Panc1 (cell line): ENCODE measurements at places on chromosomes 11 and 22.

DNA sequence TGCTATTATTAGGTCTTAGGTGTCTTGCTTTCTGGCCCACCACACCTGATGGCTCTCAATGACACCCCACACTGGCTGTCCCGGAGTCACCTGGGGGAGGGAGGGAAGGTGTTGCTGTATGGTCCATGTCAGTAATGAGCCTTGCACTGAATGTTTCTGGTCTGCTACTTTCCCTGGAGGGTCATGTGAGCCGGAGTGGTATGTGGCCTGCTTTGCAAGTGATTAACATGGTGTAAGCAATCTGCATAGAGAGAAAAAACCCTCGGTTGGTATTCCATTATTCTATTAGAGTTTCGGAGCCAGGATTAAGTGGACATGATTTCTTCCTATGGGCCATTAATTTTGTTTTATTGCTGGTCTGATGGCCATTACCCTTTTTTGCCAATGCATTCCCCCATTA is 63.9 kb downstream of the PKNOX2 start:
- no peak for DNase-seq

DNA sequence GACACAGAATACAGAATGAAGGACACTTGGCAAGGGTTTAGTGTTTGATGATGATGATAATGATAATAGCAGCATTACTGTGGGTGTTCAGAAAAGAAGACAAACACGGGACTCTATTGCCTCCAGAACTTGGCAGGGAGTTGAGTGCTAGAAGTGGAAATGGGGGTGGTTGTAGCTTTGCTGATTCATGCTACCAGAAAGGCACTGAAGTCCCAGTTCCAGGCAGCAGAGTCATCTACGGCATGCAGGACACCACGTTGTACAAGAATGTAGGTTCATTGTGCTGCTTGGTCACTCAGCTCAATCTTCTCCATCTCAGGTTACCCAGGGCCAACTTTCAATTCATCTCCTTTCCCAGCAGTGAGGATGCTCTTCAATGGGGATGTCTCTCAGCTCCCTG is 115.7 kb downstream of the NTM start:
- no peak for DNase-seq

DNA sequence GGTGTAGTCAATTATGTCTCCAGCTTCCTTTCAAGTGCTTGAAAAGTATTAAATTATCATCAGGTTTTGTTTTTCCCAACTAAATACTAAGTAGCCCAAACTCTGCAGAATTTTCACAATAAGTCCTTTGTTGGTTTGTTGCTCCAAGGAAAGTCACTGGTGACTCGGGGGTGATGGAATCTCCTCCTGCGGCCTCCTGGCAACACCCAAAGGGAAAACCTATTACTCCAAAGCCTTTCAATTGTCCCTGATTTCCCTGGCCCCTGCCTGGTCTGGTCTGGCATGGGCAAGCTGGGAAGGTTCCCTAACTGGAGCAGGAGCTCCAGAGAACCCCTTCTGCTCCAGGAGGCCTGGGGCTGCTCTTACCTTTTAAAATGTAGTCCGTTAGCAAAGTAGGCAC is 47.9 kb downstream of the FEZ1 start:
- no peak for DNase-seq

DNA sequence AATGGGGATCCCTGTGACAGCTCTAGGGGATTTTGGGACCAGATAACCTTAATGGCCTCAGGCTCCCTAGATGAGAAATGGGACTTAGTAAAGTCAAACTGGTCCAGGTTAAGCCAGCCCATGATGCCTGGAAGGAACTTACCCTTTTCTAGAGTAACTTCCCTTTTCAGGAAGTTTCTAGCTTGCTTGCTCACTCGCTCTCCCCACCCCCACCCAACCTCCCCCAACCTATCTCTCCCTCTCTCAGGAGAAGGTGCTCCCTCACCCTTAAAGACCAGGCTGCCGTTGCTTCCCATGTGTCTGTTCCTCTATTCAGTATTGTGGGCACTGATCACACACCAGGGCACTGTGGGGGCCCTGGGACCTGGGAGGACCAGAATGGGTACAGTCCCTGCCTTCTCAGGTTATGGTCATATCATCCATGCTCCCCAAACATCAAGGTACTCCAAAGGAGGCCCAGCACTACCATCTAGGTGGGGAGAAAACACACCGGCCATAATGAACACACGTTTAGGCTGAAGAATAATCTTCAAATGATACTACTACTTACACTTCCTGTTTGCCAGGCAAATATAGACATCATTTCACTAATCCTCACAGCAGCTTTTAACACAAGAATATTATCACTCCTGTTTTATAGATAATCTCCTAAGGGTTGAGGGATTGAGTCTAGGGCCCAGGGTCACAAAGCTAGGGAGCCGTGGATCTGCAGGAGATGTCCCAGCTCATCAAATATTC is 18.2 kb downstream of the KCNQ1OT1 start:
- no peak for DNase-seq

GRCh38 chr11:92596596-92597317 is 372.1 kb downstream of the FAT3 start:
- no peak for DNase-seq

- DNase-seq, result no peak
Measured at GRCh38 chr11:8910649-8911026, 351 bp upstream of the AKIP1 start.

GRCh38 chr11:67119585-67120391 is 725 bp downstream of the KDM2A start:
- DNase-seq, result peak; percentile 12

GRCh38 chr22:26097840-26098239 is 71.4 kb upstream of the SEZ6L start:
- DNase-seq, result no peak

DNA sequence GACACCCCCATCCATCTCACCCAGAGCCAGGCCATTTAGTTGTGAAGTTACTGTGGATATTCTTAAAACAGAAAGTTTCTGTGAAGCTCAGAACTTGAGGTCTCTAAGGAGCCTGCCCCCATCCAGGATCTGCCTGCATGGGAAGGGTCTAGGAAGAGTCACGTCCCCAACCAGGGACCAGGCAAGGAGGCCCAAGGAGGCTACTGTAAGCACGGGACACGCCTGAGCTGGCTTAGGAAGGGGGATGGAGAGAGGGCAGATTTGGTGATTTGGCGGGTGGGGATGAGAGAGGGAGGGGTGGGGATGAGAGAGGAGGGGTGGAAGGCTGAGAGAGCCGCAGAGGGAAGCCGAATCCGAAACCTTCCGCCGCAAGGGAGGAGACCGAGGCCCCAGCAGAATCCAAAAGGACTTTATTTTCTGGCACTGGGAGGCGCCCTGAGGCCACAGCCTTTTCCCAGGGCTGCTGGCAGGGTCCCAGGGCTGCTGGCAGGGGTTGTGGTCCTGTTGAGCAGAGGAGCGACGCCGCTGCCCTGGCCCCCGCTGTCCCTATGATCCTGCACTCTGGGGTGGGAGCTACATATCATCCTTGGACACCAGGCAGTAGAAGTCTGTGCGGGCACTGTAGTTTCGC is 9.4 kb downstream of the SIGIRR start:
- DNase-seq, result no peak

- DNase-seq, result no peak
Measured at GRCh38 chr22:20887375-20887774, 28.6 kb downstream of the SNAP29 start.

DNA sequence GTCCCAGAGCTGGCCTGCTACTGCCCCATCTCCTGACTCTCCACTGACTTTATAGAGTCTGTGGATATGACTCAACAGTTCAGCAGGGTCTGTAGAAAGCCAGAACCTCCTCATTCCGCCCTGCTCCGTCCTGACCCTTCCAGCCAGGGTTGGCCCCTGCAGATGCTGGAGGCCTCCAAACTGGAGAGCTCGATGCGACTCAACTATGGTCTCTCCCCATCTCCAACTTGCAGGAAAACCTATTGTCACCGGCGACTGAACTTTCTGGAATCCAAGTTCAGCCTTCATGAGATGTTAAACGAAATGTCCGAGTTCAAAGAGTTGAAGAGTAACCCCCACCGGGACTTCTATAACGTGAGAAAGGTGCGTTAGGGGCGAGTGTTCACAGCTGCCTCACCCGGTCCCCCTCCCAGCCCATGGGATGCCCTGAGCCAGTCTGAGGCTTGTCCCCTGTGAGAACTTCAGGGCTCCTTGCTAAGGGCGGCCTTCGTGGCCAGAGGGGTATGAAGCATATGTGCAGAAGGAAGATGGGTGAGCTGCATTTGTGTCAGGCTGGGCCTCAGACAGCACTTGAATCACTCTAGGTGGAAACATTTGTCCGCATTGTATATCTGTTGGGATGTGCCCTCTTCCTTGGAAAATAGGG is 32.1 kb downstream of the AMPD3 start:
- no peak for DNase-seq

GRCh38 chr11:61969838-61970662 is 2.6 kb upstream of the FTH1 start:
- no peak for DNase-seq

DNA sequence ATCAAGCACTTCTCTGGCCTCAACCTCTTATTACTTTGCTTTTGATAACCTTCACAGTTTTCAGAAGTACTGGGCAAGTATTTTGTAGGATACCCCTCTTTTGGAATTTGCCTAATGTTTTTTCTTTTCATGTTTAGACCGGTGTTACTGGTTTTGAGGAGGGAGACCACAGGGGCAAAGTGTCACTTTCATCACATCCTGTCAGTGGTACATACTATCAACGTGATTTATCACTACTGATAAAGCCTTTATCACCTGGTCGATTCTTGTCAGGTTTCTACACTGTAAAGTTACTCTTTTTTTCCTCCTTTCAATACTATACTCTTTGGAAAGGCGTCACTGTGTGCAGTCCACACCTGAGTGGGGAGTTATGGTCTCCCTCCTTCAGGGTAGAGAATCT is 26.7 kb downstream of the QSER1 start:
- no peak for DNase-seq

DNA sequence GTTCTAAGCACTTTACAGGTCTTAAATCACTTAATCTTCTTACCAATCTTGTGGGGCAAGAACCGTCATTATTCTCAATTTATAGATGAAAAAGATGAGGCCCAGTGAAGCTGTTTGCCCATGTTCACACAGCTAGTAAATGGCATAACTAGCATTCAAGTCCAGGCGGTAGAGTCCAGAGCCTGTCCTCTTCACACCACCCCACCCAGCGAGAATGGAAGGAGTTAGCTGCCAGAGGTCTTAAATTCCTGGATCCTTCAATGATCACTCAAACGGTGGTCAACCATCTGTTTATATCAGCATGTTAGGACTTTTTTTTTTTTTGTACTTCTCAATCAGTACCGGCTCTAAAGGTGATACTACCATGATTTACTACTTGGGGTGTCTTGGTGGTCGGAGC is 43.3 kb downstream of the PARVA start:
- no peak for DNase-seq

DNA sequence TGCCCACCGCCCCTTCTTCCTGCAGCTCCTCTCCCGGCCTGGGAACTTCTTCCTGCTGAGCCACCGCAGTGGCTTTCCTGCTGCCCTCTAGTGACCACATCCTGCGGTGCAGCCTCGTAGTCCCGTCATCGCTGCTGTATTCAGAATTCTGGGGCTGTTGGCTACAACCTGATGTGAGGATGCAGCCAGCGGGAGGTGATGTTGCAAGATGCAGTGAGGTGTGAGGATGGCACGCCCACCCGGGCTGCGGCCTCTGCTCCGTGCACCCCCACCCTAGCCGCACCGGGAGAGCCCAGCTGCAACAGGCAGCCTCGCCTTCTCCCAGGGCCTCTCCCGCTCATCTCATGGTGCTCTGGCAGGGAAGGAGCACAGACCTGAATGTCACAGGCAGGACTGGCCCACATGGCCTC is 10.1 kb downstream of the CHST1 start:
- DNase-seq, result peak; percentile 43

DNA sequence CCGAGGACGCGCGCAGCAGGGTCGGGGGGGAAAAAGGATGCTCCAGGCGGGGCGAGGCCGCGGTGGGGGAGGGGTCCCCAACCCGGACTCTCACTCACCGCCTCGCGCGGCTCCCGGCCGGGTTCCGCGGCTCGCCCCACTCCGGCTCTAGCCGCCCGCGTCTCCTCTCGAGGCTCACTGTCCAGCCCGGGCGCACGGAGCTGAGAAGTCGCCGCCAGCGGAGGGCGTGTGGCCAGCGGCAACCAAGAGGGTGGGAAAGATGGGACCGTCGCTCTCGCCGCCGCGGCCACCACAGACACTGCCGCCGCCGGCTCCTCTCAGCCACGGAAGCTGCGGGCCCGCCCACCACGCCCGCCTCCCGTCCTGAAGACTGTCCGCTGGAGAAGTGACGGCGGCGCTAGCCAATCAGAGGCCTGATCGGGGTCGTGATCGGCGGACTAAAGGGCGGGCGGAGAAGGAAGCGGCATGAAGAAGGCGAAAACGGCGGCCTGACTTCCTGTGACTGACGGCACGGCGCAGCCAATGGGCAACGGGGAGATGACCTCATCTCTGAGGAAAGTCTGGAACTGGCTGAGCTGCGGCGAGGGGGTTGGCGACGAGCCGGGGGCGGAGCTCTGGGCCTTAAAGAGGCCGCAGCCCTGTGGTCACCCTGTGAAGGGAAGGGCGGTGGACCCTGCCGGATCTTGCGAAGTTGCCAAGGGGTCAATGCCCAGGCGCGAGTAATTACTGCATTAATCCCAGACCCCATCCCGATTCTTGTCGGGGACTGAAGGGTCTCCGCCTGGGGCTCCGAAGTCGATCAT is at the start of gene MRTFA:
MRTFA (minus strand) TSS at position 340 of the 803 bp plus-strand sequence.
- DNase-seq, result peak; percentile 94

- DNase-seq, result no peak
Measured at GRCh38 chr11:3169255-3170043, 4.3 kb upstream of the OSBPL5 start.

- no peak for DNase-seq
Measured at GRCh38 chr11:107651672-107652071, 60.2 kb downstream of the SLN start.

GRCh38 chr11:70669871-70670675 is 271.7 kb downstream of the CTTN start:
- no peak for DNase-seq

GRCh38 chr22:22201185-22201929 is 43.2 kb upstream of the VPREB1 start:
- DNase-seq, result no peak

- no peak for DNase-seq
Measured at GRCh38 chr11:27058456-27058855, 17.8 kb downstream of the BBOX1 start.

- no peak for DNase-seq
Measured at GRCh38 chr11:31815711-31816467, 4.8 kb upstream of the PAX6 start.

- no peak for DNase-seq
Measured at GRCh38 chr11:68214173-68215086, 1.3 kb upstream of the KMT5B start.

DNA sequence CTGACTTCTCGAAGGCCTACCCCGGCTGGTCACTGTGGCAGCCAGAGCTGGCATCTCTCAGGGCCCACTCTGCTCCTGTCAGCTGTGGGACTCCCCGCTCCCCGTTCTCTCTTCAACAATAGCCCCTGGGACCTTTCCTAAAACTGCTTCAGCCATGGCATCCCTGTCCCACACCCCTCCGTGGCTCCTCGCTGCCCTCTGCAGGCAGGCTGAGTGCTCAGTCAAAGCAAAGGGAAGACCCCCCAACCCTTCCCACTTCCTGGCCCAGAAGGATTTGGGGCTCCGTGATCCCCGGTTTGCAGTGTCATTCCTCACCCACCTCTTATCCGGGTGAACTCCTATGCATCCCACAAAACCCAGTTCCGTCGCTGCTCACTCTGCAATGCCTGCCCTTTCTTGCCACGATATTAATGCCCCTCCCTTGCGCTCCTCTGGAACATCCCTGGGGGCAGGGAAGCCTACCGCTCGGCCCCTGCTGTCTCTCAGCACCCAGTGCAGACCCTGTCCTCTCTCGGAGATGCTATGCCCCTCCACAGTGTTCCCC is 1.6 kb upstream of the TH start:
- DNase-seq, result no peak
